ENCODE measurements at places on chromosomes 1 and 21.

DNA sequence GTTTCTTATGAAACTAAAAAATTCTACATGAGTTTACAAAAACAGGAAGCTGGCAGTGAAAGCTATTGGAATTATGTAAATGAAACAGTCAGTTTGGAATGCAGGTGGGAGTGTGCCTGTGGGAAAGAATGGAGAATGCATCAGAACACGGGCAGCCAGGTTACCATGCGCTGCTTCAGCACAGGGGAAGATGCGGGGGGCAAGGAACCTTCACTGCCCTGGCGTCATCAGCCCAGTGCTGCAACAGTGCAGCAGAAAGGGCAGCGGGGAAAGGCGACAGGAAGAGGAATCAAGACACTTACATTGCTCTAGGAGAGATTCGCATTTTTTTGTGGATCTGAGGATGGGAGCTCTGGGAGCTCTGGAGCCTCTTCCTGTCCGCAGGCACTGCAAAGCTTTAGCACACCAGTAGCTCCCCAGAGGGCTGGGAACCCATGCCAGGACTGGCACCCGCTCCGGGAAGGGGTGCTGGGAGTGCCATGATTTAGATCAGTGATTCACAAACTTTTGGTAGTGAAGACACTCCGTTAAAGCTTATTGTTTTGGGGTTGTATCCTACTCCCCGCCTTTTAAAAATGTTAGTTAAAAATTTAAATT, 64.1 kb upstream of the WDR26 start:
- no peak for DNase-seq

- DNase-seq = no peak
Measured at GRCh38 chr1:66951513-66951912, 26.7 kb downstream of the MIER1 start.

DNA sequence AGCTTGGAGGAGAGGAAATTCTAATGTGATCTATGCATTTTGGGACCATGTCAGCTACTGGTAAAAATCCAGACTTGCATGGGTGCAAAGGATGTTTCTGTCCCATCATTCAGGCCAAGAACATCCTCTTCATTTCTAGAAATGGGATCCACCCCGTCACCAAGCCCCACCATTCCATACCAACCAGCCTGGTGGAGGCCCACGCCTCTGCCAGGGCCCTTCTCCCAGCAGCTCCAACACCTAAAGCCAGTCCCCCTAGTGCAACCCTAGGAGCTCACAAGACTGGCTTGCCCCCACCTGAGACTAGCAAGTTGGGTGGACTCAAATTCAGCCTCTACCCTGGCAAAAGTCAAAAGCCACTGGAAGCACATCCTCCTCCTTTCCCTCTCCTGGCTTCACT, 1.9 kb downstream of the ARHGEF11 start:
- DNase-seq = no peak

GRCh38 chr1:183043872-183044854, 20.9 kb downstream of the LAMC1 start:
- no peak for DNase-seq

GRCh38 chr1:86741947-86742572, 37.7 kb downstream of the SH3GLB1 start:
- DNase-seq = no peak

DNA sequence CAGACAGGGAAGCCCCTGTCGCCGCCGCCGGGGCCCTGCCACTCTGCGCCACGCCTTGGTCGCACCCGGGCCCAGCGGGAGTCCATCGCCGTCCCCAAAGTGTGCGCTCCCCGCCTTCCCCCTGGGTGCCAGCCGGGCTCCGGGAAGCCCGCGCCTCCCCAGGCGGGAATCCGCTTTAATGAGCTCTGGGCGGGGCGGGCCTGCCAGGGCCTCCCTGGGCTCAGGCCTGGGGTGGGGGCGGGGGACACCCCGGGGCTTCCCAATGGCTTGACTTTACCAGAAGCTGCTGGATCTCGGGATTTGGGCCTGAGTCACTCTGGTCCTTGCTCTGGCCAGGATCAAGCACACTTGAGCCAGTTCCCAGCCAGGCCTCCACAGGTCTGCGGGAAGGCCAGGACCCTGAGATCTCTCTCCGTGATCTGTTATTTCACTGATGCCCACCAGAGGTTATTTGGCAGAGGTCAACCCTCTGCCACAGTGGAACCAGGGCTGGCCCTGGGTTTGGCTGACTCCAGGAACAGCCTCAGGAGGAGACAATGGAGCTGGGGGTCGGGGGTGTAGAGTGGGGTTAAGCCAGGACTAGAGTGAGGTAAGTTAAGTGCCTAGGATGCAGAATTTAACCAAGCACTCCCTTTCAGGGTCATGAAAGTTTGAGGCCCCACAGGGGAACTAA, 178.4 kb upstream of the EDN2 start:
- DNase-seq = no peak

DNA sequence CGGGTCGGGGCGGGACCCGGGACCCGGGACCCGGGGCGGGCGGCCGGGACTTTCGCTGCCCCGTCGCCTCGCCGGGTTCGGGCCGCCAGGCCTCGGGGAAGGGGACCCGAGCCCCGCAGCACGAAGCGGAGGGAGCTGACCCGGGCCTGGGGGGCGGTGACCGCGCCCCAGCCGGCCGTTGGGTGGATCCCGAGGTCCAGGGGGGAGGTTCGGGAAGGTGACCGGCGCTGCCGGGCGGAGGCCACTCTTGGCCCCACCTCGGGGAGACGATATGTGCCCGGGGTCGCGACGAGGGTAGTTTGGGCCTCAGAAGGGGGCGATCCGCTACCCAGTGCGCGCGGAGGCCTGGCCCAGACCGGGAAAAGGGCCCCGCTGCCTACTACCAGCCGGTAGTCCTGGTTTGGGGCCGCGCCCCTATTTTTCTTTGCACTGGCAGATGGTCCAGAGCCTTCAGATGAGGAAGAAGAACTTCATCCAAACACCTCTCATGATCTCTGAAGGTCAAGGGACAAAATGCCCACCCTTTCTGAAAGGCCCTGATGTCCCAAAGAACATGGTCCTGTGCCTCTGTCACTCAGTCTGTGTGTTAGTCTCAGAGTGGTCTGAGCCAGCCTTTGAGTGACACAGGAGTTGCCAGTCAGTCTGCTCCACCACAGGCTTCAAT, 766 bp downstream of the AGO4 start:
- no peak for DNase-seq

DNA sequence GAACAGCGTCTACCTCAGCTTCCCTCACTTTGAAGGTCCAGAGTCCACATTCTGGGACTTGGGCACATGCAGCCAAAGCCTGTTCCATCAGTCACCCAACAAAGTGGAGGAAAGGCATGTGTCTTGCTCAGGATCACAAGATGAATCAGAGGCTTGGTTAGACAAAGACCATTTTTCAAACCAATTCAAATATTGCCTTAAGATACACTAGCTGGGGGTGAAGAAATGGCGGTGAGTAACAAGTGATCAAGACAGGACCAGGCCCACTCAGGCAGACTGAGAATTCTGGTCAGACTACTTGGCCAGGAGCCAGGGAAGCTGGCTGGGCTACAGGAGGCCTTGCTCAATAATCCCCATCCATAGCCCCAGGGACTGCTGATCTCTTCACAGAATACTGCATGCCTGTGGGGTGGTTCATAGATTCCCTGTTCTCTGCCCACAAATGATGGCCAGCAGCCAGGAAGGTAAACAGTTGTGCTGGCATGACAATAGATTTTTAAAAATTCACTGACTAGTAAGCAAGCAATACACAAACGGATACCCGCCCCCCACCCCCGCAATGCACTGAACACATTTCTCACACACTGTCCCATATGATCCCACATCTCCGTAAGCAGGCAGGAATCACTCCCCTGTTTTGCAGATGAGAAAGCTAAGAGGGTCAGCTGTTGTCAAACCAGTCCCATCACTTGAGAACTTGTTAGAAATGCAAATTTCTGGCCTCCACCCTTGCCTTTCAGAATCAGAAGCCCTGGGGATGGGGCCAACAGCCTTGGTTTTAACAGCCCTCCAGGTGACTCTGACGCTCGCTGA, 27.2 kb downstream of the ERI3 start:
- peak; percentile 8 for DNase-seq

- no peak for DNase-seq
Measured at GRCh38 chr1:38586993-38587646, 272.5 kb downstream of the RRAGC start.

- no peak for DNase-seq
Measured at GRCh38 chr1:200162258-200162657, 134.7 kb downstream of the NR5A2 start.

DNA sequence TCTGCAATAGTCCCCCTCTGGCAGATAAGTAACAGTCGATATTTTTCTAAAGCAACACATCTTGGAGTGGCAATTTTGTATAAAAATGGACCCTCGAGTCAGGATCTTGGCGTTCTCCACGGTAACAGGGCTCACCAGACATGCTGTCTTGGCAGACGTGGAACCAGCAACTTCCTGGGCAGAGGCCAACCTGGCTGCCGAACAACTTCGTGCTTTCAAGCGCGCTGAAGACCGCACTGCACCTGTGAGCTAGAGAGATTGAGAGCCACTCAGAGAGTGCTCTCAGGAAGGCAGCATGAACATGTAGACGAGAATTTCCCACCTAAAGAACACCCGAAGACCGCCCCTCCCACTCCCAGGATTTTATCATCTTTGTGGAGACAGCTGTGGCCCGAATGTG, 7.3 kb downstream of the C1orf174 start:
- DNase-seq = no peak

DNA sequence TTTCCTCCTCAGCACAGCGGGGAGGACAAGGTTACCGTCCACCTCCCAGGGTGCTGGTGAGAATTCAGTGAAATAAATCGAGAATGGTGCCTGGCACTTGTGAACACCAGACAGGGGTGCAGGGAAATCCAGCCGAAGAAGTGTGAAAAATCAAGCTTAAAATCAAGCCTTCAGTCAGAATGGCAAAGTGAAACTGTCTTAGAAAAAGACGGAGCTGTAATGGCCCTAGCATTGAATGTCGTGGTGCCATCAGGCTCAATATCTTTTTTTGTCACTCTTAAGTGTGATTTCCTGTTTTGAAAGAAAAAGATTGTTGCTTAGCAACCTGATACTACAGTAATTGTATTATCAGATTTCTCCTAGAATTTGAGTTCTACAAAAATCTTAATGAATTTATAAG, 22.1 kb downstream of the EDARADD start:
- DNase-seq = no peak

DNA sequence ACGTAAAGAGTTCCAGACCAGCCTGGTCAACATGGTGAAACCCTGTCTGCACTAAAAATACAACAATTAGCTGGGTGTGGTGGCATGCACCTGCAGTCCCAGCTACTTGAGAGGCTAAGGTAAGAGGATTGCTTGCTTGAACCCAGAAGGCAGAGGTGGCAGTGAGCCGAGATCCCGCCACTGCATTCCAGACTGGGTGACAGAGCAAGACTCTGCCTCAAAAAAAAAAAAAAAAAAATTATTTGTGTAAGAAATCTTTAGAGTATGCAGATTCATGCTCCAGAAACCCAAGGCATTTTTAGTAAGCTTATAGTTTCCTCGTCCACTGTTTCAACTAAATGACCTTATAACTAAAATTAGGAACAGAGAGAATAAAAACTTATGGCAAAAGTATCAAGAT, 51.3 kb downstream of the ABL2 start:
- no peak for DNase-seq

DNA sequence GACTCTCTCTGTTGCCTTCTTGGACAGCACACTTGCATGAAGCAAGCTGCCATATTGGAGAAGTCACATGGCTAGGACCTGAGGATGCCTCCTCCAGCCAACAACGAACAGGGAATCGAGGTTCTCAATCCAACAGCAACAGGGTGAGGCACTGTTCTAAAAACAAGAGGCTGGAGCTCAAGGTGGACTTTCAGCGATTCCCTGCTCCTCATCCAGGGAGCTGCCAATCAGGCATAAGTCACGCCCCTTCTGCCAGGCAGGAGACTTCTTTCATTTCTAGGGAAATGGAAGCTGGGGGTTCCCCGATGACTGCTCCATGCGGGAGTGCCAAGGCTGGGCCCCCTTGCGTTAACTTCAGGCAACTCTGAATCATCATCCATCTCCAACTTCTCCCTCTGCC, 22.7 kb upstream of the IFNAR1 start:
- DNase-seq = no peak

DNA sequence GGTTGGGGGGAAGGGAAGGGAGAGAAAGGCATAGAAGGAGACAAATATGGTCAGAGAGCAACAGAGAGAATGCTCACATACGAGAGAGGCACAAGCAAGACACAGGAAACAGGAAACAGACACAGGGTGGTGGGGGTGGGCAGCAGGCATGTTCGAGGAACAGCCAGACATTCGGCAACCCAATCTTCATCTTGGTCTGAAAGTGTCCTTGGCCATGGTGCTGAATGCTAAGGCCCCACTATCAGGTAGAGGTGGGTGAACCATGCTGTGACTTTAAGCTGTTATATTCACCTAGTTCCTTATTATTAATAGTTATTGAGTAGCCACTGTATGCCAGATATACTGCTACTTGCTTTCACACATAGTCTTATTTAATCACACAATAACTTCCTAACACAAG, 109.2 kb downstream of the DDX20 start:
- no peak for DNase-seq

GRCh38 chr1:180376800-180377199, 125.6 kb downstream of the ACBD6 start:
- no peak for DNase-seq

- DNase-seq = no peak
Measured at GRCh38 chr1:152768847-152769533, 6.0 kb upstream of the LCE1F start.

GRCh38 chr1:204074274-204075138, 1.6 kb downstream of the SOX13 start:
- DNase-seq = no peak

- DNase-seq = no peak
Measured at GRCh38 chr1:218624052-218624451, 278.9 kb downstream of the TGFB2 start.

- DNase-seq = no peak
Measured at GRCh38 chr1:234841710-234842231, 231.8 kb upstream of the IRF2BP2 start.

- DNase-seq = no peak
Measured at GRCh38 chr1:67382292-67382691, 47.9 kb downstream of the SERBP1 start.

DNA sequence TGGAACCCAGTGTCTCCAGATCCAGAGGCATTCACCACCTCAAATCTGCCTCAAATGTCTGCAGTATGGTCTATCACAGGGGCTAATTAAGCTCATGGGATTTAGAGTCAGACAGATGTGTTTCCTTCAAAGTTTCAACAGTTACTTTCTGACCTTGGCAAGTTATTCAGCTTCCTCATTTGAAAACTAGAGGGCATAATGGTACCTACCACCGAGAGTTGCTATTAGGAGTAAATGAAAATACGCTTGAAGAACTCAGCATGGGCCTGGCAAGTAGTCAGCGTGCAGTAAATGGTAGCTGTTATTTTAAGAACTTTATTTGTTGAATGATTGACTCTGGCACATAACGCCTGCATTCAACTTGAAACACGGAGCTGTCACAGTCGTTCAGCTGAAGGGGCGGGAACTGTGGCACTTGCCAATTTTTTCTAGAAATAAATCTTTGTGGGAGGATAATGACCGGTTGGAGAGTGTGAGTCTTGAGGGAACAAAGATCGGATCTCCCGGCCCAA, 1.2 kb upstream of the CAP1 start:
- no peak for DNase-seq

DNA sequence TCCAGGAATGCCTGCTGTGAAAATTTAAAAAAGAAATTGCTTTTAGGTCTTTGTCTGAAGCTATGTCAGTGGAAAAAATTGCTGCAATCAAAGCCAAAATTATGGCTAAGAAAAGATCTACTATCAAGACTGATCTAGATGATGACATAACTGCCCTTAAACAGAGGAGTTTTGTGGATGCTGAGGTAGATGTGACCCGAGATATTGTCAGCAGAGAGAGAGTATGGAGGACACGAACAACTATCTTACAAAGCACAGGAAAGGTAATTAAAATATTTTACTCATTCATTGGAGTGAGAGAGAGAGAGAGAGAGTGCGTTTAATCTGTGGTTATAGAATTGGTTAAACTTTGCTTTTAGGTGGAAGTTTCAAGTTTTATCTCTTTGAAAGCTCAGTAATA, 20.0 kb downstream of the CDC73 start:
- DNase-seq = no peak
